ENCODE measurements at places on chromosomes 6 and 20. TPM values are rescaled to one million over a fixed set of nuclear protein-coding genes. Genes with fewer than 3 reads are reported as not detected.

DNA sequence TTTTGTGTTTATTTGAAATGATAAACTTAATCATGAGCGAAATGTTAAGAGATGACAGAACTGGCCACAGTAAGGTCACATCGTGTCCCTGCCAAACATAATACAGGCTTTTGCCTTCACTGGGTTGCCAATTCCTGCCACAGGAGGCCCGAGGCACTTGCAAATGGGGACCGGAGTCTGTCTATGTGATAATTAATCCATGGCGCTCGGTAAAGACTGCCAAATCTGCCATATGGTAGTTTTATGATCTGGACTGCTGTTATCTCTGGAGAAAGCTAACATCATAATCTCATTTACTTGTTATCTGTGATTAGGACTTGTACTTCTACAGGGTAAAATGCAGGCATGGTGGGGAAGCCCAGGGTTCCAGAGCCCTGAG is 170.5 kb upstream of the TSHZ2 start:
- DNase-seq: no peak

DNA sequence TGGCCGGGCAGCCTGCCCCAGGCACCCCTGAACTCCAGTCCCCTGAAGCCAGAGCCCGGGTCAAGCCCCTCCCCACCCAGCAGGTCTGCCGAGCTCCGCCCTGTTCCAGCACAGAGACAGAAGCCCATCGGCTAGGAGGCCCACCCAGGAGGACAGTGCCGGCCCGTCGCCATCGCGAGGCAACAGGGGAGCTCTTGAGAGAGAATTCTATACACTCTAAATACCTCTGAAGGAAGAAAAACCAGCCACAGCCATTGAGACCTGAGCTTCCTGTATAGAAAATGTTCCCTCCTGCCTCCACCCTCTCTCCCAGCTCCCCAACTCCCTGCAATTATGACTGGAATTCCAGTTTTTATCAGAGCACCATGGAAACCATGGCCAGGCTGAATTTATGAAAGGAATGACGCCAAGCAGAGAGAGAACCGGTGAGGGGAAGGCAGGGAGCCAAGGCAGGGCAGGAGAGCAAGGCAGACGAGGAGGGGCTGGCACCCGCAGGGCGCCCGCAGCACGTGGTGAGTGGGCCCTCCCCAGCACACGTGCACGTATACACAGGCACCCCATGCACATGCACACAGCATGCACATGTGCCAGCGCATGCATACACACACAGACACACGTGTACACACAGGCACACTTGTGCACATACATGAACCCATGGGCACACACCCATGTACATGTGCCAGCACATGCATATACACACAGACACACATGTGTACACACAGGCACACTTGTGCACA is 27.6 kb upstream of the MRGBP start:
- DNase-seq: no peak

Gene IL17A
- polyA plus RNA-seq: not detected

Gene HCRTR2
- polyA plus RNA-seq: not detected

Gene ALDH8A1
- polyA plus RNA-seq: 0.18 TPM

DNA sequence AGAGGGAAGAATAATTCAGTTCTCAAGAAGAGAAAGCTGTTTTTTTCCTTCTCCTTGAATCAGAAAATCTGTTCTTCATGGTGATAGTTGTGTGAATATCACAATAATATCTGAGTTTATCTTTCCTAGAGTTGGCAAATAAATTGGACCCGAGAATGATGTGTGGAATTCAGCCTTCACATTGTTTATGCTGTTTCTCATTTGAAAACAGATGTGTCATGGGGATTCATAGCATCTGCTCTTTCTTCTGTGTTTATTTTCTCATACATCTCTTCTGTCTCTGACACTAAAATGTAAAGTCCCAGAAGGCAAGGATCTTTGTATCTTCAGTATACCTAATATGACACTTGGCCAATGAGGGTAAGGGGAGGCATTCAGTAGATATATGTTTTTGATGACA is 103.6 kb upstream of the SGK1 start:
- no peak for DNase-seq

Gene RNF8
- polyA plus RNA-seq: 21.1 TPM

GRCh38 chr6:108175592-108176279 is 9.9 kb downstream of the NR2E1 start:
- DNase-seq: no peak

GRCh38 chr6:169714595-169714994 is 9.7 kb downstream of the PHF10 start:
- no peak for DNase-seq

DNA sequence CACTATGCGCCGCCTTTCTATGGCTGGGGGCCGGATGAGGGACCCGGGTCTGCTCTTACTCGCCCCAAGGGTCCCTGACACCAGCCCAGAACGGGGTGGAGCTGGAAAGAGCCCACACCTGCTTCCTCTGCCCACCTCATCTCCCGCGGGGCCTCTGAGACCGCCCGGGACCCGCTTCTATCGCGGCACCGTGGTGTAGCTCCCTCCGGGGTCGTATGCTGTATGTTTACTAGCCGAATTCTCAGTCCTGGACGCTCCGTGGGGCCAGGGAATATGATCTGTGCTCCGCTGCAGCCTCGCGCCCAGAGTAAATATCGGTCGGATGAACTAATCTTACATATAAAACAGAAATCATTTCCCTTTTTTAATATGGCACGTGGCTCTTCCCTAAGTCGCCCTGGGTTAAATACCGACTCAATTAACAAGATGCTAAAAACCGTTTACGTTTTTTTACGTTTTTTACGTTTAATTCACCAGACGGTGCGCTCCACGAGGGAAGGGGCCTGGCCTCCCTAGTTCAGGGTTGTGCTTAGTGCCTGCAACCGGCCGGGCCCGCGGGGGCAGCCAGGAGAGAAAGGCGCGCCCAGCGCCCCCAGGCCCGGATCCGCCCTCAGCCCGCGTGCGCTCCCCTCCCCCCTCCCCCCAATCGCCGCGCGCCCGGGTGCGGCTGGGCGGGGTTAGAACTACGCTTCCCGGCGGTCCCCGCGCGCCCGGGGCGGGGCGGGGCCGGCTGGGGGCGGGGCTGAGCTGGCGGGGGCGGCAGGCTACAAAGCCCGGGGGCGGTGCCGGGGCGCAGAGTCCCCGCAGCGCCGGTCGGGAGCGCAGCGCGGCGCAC is at the start of gene RBM38:
RBM38 (plus strand) TSS at position 793 of the 835 bp plus-strand sequence. CDS start 186 bp downstream, outside the sequence.
- peak; percentile 66 for DNase-seq

GRCh38 chr6:116472706-116473105 is 11.5 kb downstream of the CALHM6 start:
- DNase-seq: no peak

Gene LY6G6D
- polyA plus RNA-seq: not detected

GRCh38 chr20:13464702-13465101 is 174.0 kb downstream of the TASP1 start:
- no peak for DNase-seq

DNA sequence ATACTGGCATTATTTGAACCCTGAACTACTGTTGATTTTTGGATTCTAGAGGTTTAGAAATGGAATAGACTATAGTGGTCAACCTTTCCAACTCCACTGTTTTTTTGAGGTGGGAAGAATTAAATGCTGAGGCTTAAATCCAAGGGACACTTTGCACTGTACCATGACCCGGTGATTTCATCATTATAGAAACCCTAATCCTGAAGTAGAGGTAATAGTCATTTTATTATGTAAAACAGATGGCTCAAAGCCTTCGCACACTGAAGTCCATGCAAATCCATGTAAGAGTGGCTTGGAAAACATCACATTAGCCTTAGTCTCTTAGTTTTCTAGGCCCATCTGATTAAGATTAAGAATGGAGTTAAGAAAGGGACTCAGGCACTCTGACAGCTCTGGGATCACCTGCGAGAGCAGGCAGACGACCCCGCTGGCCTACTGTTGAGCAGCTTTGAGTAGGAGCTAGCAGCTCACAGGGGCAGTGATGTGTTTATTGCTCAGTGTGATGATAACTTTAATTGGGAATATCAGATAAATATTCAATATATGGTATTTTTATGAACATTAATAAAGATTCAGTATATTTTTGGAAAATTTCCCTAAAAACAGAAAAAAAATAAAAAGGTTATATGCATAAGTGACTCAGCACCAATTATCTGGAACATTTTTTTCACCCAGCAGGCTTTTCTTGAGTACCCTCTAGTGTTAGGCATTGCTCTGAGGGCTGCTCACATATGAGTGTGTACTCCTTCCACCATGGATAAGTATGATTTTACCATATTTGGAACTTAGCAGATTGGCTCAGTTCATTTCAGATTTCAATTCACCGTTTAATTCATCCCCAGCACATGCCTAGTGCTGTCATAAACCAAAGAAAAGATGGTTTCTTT is 13.4 kb downstream of the SLX4IP start:
- no peak for DNase-seq

Gene BHLHE23
- polyA plus RNA-seq: not detected

Gene SPEF1
- polyA plus RNA-seq: 1.4 TPM

Gene SLC24A3
- polyA plus RNA-seq: 0.04 TPM

DNA sequence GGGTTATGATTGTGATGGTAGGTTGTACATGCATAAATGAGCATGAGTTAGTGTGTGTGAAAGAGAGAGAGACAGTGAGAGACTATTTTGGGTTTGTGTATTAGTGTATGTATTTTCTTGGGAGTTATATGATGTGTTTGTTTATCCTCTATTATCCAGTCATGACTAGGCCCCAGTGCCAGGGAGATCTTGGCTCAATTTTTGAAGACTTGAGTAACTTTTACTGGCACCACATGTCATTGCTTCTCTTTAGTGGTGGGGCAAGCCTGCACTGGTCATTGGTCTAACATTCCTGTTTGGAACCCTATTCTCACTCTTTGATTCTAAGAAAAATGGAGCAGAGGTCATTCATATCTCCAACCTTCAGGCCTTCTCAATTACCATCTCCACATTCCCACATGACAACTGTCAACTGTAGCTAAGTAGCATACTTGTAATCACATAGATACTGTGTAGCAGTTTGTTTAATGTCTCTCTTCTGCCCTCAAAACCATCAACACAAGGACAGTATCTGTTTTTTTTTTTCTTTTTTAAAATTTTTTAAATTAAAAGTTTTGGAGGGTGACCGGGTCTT is 8.8 kb downstream of the L3MBTL1 start:
- no peak for DNase-seq

GRCh38 chr6:21873562-21873961 is 280.0 kb downstream of the SOX4 start:
- no peak for DNase-seq

GRCh38 chr6:91081452-91082067 is 494.7 kb upstream of the MAP3K7 start:
- peak; percentile 37 for DNase-seq

- peak; percentile 14 for DNase-seq
These were observed 10.4 kb upstream of the CALHM5 start for GRCh38 chr6:116500969-116501433.

GRCh38 chr6:154893917-154894316 is 101.2 kb upstream of the TIAM2 start:
- no peak for DNase-seq

Gene LY6G6F
- not detected for polyA plus RNA-seq

- DNase-seq: no peak
These were observed 506.9 kb downstream of the LMBRD1 start for GRCh38 chr6:69289689-69290495.

GRCh38 chr6:163063561-163063960 is 335.8 kb downstream of the PACRG start:
- no peak for DNase-seq

- DNase-seq: no peak
These were observed 96.7 kb upstream of the FAM184A start for GRCh38 chr6:119174879-119175817.
